IgD-negative memory B cell (primary cell): ENCODE measurements at places on chromosomes 7 and 10. TPM values are rescaled to one million over a fixed set of nuclear protein-coding genes. Genes with fewer than 3 reads are reported as not detected.

ZNF485 gene
- polyA plus RNA-seq, result 4.2 TPM

PROSER2 gene
- polyA plus RNA-seq, result not detected

MBLAC1 gene
- polyA plus RNA-seq, result 1.4 TPM

OPN1SW gene
- not detected for polyA plus RNA-seq

MACC1 gene
- polyA plus RNA-seq, result 1.2 TPM

PLEKHS1 gene
- polyA plus RNA-seq, result not detected

HOXA13 gene
- polyA plus RNA-seq, result not detected

DGKB gene
- not detected for polyA plus RNA-seq

CAV1 gene
- polyA plus RNA-seq, result 2.3 TPM

AKR1E2 gene
- polyA plus RNA-seq, result not detected

PSD gene
- polyA plus RNA-seq, result 2.8 TPM

SFTPA2 gene
- polyA plus RNA-seq, result not detected

MOGAT3 gene
- polyA plus RNA-seq, result not detected

FOXI2 gene
- not detected for polyA plus RNA-seq

SPDYE11 gene
- 0.19 TPM for polyA plus RNA-seq

CDH23 gene
- not detected for polyA plus RNA-seq

SPDYE6 gene
- polyA plus RNA-seq, result 0.36 TPM

CLDN4 gene
- not detected for polyA plus RNA-seq

HOXA3 gene
- polyA plus RNA-seq, result not detected

RBAK gene
- 5.3 TPM for polyA plus RNA-seq

UCN3 gene
- not detected for polyA plus RNA-seq

GLCCI1 gene
- polyA plus RNA-seq, result 4.9 TPM

PRLHR gene
- polyA plus RNA-seq, result not detected

OPN4 gene
- not detected for polyA plus RNA-seq

ADARB2 gene
- polyA plus RNA-seq, result not detected
